Iris pigment epithelial cell (primary cell): ENCODE measurements at places on chromosomes 6 and 20.
A peak's percentile ranks its signal among the peaks of the same experiment; 100 is the strongest.

DNA sequence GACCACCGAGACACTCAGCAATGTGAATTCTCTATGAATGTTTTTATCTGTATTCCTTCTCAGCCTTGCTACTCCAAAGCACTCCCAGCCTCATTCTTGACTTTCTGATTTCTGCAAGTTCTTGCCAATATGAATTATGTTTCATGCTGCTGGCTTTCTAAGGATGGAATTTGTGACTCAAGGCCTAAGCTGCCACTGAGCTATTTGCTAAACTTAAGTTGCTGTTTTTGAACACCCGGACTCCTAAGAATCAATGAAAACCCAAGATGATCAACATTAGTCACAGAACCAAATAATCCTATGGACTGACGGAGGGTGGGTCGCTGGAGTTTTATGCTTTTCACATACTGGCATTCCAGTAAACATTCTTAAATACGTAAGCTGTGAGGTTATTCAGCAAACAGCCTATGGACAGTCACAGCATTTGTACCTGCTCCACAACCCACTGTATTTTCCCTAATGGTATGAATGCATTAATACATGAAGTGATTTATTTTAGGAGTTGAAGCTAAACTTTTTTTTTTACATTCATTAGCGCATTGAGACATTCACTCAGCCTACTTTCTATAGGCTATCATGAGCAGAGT is 8.2 kb upstream of the PXDC1 start:
- DNase-seq: peak; percentile 98

GRCh38 chr6:122285292-122285913 is 114.0 kb upstream of the HSF2 start:
- DNase-seq: peak; percentile 8

DNA sequence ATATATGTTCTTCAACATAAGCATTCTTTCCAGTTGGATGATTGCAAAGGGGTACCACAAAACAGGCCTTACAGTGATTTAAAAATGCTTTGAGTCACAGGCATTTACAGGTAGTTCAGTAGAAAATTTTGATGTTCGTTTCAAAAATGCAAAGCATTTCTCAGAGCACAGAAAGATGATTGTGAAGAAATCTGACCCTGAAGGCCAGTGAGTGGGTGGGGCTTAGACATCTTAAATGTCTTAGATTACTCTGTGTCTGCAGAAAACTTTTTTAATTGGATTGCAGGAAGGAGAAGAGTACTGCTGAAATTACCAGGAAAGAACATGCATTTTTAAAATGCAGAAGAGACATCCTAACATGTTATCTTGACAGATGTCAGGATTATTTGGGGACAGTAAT is 268.3 kb downstream of the CDKAL1 start:
- peak; percentile 59 for DNase-seq

DNA sequence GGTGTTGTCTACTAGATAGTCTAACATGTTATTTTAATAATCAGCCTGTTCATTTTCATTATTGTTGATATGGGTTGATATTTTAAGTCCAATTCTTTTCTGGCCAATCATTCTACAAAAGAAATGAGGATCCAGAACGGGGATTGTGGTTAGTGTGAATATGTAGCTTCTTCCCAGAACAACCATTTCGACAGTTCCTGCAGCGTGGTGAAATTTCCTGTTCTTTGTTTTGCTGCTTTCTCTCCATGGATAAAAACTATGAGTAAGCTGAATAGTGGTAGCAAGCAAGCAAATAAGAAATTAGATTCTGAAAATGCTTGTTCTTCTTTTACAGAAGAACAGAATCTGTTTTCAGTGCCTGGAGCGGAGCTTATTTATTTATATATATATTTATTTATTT is 65.5 kb upstream of the F13A1 start:
- DNase-seq: no peak

DNA sequence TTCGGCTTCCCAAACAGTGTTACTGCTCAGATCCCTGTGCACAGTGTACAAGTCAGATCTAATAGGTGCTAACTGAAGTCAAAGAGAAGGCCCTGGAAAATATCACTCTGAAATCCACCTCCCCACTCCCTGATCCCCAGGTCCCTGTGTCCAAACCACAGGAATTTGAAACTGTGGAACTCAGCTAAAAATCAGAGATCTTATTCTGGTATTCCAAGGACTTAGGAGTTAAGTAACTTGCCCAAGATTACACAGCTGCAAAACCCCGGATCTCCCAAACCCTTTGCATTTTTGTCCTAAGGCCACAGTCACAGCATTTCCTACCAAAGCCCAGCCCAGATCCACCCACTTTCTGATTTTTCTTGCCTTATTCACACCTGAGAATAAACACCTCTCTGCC is 32.3 kb upstream of the SLC23A2 start:
- peak; percentile 45 for DNase-seq

DNA sequence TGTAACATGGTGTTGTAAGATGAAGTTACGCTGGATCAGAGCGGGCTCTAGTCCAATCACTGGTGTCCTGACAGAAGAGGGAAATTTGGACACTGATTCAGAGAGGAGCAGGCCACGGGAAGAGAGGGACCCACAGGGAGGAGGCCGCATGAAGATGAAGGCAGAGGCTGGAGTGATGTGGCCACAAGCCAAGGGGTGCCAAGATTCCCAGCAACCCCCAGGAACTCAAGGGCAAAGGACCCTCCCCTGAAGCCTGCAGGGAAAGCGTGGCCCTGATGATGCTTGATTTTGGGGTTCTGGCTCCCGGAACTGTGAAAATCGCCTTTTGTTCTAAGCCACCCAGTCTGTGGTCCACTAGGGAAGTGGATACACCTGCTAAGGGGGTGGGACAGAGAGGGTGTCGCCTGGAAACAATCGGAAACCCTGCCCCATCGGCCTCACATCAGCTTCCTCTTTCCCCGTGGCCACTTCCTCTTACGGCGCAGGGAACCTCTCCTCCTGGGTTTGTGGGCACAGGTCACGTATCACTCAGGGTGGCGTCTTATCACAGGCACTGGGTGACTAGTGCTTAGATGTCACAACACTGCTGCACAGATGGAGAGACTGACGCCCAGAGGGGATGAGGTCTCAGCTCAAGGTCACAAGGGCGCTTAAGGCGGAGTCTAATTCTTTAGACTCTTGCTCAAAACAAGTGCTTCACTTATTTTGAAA is 58.0 kb downstream of the SULF2 start:
- no peak for DNase-seq

DNA sequence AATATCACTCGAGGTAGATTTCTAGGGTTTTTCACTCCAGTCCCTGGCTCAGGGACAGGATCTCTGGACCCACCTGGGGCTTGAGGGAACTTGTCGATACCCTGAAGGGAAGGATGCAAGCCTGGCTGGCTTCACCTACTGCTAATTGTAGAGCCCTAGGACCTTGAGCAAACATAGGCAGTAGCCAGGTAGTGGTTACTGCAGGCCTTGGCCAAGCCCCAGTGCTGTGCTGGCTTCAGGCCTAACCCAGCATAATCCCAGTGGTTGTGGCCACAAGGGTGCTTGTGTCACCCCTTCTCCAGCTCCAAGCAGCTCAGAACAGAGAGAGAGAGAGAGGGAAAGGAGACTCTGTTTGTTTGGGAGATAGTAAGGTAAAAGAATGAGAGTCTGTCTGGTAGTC is 5.8 kb upstream of the MCM9 start:
- DNase-seq: peak; percentile 2

DNA sequence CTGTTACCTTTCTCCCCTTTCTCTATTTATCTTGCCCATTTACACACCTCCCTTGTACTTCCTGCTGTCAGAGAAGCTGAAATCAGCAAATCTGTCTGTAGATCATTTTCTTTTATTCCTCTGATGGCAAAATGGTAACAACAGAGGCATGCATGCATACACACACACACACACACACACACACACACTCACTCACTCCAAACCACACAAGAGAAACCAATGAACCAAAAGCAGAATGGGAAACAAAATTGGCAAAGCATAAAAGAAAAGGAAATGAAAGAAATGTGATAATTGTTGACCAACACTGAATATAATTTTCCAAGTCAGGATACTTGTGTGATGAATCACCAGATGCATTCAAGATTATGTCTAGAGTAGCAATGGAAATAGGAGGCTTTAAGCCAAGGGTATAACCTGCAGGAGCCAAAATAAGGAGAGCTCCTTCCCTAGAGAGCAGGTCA is 172.4 kb downstream of the PLCB4 start:
- DNase-seq: peak; percentile 87
